ENCODE measurements at places on chromosomes 4 and X.
A peak's percentile ranks its signal among the peaks of the same experiment; 100 is the strongest.

GRCh38 chr4:154332681-154333421, 158.7 kb downstream of the DCHS2 start:
- peak; percentile 41 for DNase-seq

- DNase-seq: no peak
Observed at GRCh38 chrX:105821471-105822121, 743 bp upstream of the NRK start.

DNA sequence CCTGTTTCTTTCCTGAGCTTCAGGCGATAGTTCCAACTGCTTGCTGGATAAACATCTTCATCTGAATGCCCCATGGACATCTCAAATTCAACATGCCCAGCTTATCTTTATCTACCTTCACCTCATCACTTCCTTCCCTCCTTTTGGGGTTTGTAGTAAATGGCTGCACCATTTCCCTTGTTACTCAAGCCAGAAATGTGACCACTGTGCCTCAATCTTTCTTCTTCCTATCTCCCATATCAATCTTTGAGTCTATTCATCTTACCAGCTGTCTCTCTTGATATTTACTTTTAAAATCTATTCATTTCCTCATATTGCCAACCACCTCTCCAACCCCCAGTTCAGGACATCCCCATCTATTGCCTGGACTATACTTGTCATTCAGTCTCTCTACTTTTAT, 155.4 kb downstream of the PPA2 start:
- DNase-seq: no peak

DNA sequence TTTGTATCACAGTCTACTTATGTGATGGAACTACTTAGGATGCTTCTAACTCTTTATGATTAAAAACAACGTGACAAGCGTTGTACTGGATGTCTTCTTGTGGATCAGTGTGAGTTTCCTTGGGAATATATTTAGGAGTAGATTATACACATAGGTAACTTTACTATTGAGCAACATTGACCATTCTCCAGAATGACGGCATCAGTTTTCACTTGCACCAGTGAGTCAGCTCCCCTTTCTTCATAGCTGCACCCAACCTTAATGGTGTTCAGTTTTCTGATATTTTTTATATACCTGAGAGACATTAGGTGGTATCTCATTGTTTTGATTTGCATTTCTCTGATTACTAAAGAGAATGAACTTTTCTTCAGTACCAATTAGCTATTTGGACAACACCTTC, 343.9 kb downstream of the ADGRL3 start:
- no peak for DNase-seq

DNA sequence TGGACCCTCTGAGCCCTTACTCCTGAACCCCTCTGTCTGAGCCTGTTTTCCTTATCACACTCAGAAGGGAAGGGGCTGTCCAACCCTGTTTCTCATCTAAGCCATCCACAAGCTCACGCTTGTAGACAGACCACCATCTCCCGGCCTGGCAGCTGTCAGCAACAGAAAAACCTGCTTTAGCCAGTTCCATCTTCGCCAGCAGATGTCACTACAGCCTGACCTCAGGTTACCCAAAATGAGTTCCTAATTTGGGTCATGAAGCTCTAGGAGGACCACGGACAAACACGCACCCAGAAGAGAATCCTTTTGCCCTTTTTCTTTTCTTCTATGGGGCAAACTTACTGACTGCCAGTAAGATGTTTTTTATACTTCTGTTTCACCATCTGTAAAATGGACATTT, 445.4 kb downstream of the BCOR start:
- peak; percentile 2 for DNase-seq

- DNase-seq: no peak
Observed at GRCh38 chr4:88911246-88912212, 145.5 kb downstream of the FAM13A start.

- no peak for DNase-seq
Observed at GRCh38 chrX:56557376-56557929, 6.0 kb upstream of the UBQLN2 start.

GRCh38 chr4:120673696-120674095, 248.8 kb downstream of the PRDM5 start:
- DNase-seq: no peak
